ENCODE measurements at places on chromosomes 16 and 17.

GRCh38 chr17:63911657-63912100 is 621 bp upstream of the CSHL1 start:
- peak; percentile 36 for DNase-seq

DNA sequence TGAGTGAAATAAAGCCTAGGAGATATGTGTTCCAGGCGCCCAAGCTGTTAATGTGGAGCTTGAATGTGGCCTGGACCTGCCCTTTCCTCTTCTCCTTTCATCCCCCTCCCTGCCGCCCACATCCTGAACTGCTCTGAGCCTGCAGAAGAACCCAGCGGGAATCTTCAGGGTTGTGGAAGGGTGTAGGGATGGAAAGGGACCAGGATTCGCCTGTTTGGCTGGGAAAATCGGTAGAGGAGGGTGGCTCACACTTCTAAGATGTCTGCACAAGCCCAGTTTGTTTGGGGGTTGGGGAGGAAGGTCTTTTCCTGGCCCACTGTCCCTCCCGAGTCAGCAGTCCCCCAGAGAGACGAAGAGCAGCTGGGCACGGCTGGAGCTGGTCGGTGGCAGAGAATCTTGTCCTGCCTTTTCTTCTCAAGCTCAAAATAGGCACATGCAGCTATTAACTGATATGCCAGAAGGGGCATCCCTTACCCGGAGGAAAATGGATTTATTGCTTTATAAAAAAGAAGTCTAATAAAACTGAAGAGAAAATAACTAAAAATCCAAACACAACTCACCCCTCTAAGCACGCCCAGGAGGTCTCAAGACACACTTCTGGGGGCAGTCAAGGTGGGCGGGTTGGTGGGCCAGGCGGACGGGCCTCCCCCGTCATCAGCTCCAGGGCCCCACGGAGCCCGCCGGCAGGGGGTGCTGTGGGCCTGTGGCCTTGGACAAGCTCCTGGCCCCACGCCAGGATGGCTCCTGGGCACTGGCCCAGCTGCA is 11.5 kb upstream of the PITPNA start:
- peak; percentile 58 for DNase-seq

DNA sequence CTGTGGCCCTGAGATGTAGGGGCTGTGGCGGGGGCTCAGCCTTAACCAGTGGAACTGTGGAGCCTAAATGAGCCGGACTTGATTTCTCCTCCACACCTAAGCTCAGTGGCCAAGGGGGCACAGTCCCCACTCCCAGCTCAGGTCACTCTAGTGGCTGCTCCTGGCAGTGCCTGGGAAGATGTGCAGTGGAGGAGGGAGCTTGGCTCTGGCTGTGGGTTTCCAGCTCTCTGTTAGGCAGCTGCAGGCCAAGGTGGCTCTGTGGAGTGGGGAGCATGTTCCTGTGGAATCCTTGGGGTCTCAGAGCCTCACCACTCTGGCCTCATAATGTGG is 76.3 kb downstream of the AMFR start:
- no peak for DNase-seq

GRCh38 chr17:32747856-32748255 is 129.1 kb downstream of the MYO1D start:
- no peak for DNase-seq

DNA sequence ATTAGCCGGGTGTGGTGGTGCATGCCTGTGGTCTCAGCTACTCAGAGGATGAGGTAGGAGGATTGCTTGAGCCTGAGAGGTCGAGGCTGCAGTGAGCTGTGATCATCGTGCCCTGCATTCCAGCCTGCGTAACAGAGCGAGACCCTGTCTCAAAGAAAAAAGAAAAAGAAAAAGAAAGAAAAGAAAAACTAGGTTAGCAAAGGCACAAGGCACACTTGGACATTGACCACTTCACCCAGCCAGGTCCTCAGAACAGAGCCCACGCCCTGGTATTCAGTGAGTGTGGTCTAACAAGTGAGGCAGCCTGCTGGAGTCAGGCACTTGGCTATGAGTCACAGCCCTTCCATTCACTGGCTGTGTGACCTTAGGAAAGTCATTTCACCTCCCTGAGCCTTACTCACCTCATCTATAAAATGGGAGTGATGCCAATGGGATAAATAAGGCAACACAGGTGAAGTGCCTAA is 10.4 kb downstream of the MILR1 start:
- DNase-seq: no peak

DNA sequence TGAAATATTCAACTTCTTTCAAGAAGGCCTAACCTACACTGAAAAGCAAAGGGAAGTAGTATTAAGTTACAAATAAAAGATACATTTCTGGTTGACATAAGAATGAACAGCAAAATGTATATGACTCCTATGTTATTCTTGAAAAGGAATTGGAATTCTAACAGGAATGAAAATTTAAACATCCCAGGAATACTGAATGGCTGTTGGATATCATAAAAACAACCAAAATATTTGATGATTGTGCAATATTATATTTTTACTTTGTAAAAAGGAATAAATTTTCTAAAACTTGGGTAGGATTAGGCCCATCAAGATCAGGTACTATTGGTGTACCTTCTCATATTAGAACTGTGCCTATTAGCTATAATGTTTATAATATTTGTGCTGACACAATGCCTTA is 50.0 kb downstream of the CYB5B start:
- DNase-seq: no peak

GRCh38 chr17:32859857-32860525 is 16.9 kb downstream of the MYO1D start:
- DNase-seq: no peak

GRCh38 chr17:67488161-67488560 is 111.1 kb downstream of the PITPNC1 start:
- DNase-seq: no peak

GRCh38 chr17:3005696-3006095 is 57.7 kb downstream of the OR1D5 start:
- DNase-seq: no peak

DNA sequence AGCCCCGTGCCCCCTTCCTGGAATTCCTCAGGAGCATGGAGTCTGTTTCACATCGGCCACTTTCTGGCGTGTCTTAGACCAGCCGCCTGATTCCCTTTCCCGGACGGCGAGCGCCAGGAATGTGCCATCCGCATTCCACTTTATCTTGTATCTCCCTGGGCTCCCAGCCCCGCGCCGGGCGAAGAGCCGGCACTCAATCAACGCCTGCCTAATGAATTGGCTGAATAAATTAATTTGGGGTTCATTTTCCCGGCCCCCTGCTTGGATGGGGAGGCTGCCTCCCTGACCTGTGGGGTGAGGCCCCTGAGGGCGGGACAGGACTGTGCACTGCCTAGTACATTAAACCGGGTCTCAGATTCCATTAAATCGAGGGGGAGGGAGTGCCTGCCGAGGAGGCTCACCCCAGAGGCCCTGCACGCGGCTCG is 282.3 kb upstream of the TNRC6C start:
- DNase-seq: no peak

DNA sequence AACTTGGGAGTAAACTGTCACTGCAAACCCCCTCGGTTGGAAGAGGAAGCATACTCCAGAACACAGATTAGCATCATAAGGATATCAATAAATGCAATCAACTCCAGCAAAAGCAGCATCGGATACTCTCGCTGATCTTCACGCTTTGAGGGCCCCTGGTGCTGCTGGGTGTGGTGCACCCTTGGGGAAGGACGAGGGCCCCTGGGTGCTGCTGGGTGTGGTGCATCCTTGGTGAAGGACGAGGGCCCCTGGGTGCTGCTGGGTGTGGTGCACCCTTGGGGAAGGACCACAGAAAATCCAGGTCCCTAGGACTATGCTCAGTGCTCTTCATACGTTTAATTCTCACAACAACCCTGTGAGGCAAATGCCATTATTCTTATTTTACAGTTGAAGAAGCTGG is 54.2 kb downstream of the VPS53 start:
- no peak for DNase-seq

GRCh38 chr17:52079496-52079895 is 79.0 kb downstream of the CA10 start:
- DNase-seq: no peak

GRCh38 chr17:3565143-3565542 is 7.5 kb upstream of the TRPV3 start:
- DNase-seq: no peak

GRCh38 chr16:11016993-11017392 is 72.6 kb downstream of the CLEC16A start:
- DNase-seq: no peak

DNA sequence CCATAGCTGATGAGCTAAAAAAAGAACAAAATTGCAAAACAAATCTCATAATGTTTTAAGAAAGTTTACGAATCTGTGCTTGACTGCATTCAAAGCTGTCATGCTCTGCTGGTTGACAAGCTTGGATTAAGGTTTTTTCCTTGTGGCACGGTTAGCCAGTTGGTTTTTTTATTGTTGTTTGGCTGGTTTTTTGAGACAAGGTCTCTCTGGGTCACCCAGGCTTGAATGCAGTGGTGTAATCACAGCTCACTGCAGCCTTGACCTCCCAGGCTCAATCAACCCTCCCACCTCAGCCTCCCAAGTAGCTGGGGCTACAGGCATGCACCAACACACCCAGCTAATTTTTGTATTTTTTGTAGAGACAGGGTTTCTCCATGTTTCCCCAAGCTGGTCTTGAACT is 45.7 kb downstream of the PHKB start:
- no peak for DNase-seq

DNA sequence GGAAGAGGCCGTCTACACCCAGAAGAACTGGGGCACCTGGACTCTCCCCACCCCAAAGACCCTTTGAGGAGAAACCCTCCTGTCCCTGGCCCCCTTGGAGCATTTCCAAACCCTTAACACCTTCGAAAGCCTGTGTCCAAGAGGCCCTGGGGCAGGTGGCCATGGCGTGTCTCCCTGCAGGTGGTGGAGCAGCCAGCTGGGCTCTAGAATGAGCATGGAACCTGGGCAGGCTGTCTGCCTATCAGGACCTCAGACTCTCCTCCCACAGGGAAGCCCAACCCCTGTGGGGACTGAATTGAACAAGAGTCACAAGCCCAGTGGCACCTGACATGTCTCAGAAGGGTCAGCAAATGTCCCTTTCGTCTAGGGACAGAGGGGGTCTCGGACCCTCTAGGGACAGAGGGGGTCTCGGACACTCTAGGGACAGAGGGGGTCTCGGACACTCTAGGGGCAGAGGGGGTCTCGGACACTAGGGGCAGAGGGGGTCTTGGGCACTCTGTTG is 8.4 kb downstream of the CBX4 start:
- DNase-seq: no peak

DNA sequence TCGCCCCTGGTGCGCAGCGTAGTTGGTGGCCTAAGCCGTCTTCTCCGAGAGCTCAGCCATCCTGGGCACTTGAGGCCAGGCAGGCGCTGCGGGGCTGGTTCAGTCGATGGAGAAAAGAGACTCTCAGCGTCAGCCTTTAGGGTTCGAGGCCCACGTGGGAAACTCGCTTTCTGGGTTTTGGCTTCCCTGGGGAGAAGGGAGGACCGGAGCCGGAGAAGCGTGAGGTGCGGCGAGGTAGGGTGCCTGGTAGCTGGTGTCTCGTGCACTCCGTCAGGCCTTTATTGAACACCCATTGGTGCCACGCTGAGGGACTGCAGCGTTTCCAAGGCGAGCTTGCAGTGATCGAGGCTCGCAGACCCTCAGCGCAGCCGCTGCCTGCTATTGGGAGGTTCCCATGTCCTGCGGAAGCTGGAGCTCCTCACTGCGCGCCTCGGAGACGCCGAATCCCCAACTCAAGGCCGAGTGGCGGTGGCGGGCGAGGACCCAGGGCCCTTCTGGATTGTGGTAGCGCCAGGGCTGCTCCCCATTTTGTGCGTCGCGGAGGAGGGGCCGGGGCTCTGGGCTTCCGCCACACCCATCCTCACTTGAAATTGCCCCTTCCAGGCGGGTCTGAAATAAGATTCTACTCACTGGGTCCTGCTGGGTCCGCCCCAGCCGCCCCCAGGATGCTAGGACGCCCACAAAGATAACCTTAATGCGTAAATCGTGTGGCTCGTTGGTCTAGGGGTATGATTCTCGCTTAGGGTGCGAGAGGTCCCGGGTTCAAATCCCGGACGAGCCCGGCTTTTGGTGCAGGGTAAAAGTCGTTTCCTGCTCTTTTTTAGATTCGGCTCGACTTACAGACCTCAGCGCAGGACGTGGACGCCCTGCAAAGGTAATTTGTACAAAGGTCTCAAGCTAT is 1.2 kb downstream of the OR1F1 start:
- no peak for DNase-seq

GRCh38 chr17:214881-215331 is 33.5 kb upstream of the DOC2B start:
- DNase-seq: no peak

DNA sequence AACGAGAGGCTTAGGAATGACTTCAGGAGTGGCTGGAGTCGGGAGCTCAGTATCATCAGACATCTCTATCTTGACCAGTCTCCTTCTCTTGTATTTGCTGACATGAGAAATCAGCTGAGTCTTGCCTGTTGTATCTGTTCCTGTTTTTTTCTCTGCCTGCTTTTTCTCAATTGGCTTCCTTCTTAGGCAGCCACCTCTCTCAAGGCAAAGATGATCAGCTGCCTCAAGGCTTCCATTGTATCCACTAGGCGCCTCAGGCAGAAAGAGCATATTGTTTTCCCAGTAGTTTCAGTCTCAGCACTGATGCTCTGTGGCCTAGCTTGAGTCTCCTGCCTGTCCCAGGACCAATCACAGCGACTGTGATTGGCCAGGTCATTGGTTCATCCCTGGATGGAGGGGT is 306.2 kb downstream of the CPPED1 start:
- DNase-seq: no peak

DNA sequence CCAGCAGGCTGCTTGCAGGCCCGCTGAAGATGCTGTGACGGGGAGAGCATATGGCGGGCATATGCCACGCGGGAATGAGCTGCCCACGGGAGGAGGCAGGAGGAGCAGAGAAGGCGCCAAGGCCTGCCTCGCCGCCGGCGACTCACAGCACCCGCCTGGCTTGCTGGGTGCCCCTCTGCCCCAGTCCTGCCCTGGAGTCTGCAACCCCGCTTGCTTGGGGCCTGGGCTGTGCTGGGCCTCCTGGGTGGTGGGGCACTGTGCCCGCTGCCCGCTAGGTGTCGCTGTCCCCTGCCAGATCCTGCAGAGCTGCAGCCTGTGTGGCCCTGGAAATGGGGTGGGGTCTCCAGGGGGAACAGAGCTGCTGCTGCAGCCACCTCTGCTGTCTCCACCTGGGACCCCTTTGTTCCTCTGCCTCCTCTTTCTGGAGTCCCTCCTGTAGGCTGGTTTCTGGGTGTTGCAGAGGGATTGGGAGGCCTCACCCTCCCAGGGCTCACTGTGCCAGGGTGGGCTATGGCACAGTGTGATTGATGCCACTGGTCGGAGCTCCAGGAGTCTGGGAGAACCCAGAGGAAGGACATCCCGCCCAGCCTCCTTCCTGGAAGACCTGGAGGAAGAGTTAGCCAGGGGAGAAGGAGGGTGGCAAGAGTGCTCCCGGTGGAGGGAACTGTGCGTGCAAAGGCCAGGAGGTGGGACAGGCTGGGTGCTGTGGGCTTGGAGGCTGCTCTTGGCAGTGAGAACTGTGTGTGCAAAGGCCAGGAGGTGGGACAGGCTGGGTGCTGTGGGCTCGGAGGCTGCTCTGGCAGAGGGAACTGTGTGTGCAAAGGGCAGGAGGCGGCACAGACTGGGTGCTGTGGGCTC is 141.0 kb upstream of the CIBAR2 start:
- peak; percentile 28 for DNase-seq
